ENCODE measurements at places on chromosomes 1 and 21.
A peak's percentile ranks its signal among the peaks of the same experiment; 100 is the strongest.

GRCh38 chr1:237590386-237590785, 300.3 kb downstream of the ZP4 start:
- DNase-seq, result no peak

DNA sequence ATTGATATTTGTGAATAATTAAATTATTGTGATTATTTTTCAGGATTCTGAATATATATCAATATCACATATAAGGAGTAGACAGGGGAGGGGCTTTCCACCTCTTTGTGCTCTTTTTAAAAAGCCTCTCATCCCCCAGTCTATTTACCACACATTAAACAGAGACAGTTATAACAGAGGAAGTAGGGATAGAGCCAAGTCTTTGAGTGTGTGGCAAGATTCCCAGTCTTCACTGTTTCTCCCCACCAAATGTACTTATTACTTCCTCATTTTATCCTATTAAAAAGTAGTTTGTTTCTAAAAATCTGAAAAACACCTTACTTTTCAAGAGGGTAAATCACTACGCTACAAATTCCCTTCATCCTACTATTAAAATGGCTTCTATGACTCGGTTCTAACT, 46.7 kb downstream of the EPS15 start:
- DNase-seq, result peak; percentile 11

GRCh38 chr1:3170561-3171453, 101.8 kb downstream of the PRDM16 start:
- DNase-seq, result peak; percentile 81

DNA sequence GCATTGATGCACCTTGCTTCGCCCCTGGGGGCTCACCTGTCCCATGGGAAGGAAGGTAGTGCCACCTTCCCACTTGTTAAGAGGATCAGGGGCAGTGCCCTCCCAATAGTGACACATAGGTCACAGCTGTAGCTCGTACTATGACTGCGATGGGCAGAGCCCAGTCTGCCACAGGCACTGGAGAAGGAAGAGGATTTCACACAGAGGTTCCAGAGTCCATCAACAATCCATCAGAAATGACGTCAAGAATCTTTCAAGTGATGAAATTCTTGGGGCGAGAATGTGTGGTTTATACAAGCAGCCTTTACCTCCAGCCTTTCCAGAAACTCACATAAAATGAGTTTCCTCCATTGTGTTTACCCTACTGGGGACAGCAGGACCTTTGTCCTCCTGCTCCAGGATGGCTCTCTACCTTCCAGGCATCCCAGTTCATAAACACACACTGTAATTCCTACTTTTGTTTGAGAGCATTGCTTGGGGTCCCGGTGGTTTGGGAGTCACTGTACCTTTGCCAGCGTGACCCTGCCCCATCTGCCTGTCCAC, 260.6 kb upstream of the VAMP3 start:
- no peak for DNase-seq

- DNase-seq, result peak; percentile 39
These were observed 56.0 kb downstream of the ADARB1 start for GRCh38 chr21:45130324-45130774.

- no peak for DNase-seq
These were observed 2.6 kb downstream of the EFHD2 start for GRCh38 chr1:15412175-15412800.

- no peak for DNase-seq
These were observed 31.2 kb upstream of the PALMD start for GRCh38 chr1:99614728-99615127.

DNA sequence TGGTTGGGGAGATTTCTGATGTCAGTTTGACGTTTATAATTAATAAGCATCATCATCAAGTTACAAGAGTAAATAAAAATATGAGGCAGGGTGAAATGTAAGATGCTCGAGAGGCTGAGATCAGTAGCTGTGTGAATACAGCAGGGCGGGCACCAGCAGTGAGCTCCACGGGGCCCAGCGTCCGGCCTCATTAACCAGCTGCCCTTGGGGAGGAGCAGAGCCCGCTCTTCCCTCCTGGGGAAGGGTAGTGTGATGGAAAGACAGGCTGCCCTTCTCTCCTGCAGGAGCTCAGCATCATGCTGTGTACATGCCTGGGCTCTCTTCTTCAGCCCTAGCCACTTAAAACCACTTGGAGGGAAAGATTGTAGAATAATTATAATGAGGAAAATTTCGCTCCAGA, 23.4 kb downstream of the PDE9A start:
- DNase-seq, result no peak

DNA sequence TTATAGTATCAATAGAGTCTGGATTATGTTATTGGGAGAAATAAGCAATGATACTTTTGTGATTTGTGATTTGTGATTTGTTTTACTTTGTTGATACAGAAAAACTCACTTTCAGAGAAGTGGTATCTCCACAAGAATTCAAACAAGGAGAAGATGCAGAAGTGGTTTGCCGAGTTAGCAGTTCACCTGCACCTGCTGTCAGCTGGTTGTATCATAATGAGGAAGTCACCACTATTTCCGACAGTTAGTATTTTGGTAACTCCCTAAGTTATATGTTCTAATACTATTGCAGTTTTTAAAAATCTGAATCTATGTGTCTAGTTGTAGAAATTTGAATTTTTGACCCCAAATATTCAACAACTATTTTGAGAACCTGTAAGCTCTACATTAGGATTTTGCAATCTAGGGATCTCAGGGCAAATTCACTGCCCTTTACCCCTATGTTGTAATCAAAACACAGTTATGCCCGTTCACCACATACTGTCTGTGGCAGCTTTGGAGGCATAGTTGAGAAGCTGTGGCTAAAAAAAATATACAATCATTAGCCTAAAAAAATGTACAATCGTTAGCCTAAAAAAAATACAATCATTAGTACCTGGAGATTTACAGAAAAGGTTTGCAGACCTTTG, 288.1 kb downstream of the NCAM2 start:
- DNase-seq, result no peak

- DNase-seq, result peak; percentile 82
These were observed 166.1 kb downstream of the PDE4B start for GRCh38 chr1:65958561-65959350.

DNA sequence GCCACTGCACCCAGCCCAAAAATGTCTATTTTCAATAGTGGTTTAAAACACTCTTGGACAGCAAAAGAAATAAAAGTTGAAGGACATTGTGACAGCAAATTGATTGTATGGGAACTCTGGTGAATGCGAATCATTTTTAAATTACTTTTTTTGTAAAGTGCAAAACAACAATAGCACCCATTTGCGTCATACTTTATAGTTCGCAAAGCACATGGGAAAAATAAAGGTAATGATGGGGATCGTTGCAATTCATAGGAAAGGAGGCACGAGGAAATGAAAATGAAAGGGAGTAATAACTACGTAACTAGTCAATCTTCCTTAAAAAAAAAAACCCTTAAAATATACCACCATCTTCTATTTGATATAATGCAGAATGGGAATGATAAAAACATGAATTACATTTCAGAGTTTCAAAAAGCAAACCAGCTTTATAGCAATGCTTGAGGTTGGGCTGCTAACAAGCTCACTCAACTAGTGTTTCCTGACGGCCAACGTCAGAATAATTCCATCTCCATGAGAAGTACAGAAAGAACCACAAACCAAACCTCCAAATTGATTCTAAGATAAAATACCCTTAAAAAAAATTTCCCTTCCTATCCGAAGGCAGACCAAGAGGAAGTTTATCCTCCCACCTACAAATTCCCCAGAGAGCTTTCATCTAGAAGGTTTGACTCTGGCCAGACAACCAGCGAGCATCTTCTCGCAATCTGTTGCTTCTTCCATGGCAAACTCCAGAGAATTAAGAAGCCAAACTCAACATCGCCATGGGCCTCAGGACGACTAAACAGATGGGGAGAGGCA, at the start of gene EDARADD:
TSS of gene EDARADD (plus strand) at position 606 of the 801 bp plus-strand sequence. CDS start at position 765, 159 bp downstream.
- no peak for DNase-seq

GRCh38 chr1:119141020-119141424, 569 bp upstream of the WARS2 start:
- peak; percentile 7 for DNase-seq

DNA sequence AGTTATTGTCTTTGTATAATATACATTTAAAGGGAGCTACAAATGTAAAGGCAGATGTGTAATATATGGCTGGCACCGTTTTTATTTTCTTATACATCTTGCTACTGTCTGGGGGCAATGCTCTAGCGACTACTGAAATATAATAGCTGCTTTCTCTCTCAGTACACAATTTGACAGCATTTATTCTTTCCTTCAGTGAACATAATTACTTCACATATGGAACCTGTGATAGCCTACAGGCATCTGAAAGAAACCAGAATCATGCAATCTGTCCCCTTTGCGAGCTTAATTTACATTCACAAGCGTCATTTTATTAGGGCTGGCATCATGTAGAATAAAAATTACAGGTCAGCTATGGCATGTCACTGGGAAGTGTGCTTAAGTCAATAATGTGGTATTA, 557.5 kb upstream of the PTBP2 start:
- no peak for DNase-seq

DNA sequence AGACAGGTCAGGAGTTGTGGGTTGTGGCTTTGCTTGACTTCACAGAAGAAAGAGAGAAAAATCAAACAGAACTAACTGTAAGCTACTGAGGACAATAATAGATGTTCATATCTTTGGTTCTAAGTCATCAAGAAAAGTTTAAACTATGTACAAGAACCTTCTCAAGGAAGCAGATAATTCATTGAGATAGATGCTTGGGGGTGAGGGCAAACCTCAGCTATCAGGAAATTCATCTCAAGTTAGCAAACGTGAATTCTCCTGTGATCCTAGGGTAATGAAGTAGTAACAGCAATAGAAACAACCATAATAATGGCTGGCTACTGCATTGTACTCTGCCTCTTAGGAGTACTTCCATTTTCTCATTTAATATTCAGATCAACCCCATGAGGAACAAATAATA, 506.2 kb downstream of the PLPP3 start:
- no peak for DNase-seq

GRCh38 chr1:187374742-187375141, 546.0 kb downstream of the PLA2G4A start:
- DNase-seq, result no peak

- DNase-seq, result no peak
These were observed 50.2 kb downstream of the ENAH start for GRCh38 chr1:225602590-225603206.

DNA sequence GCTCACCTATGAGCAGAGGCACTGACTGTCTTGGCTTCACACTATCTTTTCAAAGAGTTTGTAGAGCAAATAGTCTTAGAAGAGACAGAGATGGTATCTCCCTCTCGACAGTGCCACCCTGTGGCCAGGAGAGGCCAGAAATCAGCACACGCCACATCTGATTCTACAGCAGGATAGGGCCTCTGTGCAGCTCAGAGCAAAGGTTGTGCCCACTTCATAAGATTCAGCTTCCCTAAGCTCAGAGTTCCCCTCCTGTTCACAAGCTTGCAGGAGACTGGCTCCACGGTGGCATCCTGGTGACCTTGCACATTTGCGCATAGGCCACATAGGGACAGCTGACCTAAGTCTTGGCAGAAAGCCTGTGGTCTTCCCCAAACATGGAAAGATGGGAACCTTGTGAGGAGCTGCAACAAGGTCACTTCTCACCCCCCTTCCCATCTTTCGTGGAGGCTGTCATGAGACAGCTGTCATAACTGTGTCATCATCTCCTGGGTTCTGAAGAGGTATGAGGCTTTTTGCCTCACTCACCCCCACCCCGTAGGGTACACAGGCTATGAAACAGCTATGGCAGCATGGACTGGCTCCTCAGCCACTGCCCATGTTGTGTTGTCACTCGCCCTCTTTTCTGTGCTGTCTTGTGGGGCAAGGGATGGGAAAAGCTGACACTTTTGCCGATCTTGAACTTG, 3.0 kb downstream of the ITLN2 start:
- DNase-seq, result peak; percentile 44

DNA sequence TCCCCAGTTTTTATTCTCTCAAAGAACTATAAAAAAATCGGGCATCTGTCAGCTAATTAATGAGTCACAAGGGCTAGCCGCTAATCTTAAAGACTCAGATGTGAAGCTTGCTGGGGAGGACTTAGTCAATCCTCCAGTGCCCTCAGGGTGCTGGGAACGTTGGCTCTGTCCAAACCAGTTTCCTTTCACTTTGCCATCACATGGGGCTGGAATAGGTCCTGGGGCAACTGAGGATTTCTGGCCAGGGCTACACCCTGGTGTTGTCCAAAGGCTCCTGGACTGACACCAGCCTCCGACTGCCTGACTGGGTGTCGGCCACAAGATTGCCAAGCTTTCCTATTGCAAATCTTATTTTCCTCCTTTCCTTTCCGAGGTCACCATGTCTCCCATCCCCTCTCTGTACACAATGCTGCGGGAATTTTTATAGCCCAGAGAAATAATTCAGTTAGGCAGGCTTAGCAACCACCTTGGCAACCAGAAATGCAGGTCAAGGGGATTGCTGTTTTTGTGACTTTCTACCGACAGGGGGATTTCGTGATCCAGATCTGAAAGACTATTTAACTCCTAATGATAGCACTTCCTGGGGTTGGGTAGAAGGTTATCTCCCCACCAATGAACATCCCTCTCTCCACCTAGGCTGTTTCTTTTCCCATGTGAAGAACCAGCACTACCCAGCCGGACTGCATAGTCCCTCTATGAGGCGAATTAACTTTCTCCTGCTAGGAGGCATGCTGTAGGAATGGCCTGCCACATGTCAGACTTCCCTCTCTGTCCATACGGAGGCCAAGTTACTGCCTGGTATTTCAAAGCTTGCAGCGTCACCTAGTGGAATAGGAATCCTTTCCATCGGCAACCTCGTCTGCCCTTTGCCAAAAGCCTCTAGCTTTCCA, 29.9 kb upstream of the CTBS start:
- no peak for DNase-seq

DNA sequence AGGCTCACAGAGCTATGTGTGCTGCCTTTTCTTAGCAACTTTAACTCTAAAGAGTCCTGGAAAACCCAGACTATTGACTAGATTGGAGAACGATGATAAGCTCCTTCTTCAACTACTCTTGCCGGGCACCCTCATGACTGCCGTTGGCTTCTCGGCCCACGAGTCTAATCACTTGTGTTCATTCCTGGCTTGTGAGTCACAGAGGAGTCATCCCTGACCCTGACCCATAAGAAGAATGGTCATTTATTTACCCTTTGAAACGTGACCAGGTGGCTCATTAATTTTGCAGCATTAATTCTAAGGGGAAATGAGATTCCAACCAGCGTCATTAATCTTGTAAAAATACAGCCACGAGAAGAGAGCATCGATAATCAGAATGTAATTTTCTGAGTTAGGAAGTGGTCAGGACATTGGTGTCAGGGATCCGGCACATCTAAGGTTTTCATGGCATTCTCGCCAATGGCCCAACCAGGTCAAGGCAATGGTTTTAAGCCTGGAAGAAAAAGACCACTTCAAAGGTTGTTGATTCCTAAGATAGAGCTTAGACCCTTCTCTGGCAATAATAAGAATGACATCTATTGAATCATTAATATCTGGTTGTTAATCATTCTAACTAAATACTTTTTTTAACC, 183.6 kb upstream of the RUNX1 start:
- DNase-seq, result no peak
